ENCODE measurements at places on chromosomes 3 and 15.

- DNase-seq = no peak
These were observed 82.4 kb downstream of the WWTR1 start for GRCh38 chr3:149575213-149575960.

- no peak for DNase-seq
These were observed 284.1 kb downstream of the FHIT start for GRCh38 chr3:60967141-60967540.

- DNase-seq = no peak
These were observed 382.7 kb downstream of the GBE1 start for GRCh38 chr3:81378552-81379293.

GRCh38 chr3:184335291-184335660 is 2.1 kb upstream of the FAM131A start:
- no peak for DNase-seq

GRCh38 chr3:110895054-110895453 is 176.6 kb upstream of the NECTIN3 start:
- no peak for DNase-seq

DNA sequence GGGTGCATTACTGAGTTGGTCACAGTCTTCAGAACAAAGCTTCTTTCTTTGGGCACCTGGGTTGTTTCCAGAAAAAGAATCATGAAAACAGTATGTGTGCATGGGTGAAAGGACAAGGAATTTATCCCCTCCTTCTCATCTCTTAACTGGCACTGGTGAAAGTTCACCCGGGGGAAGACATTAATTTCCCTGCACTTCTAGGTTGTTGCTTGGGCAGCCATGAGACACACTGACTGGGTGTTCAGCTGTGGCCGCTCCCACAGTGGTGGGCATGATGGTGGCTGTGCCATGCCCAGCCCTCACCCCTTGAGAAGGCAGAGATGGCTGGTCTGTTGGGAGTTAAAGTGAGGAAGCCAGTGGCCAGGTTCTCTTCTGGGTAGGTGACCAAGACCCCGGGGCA is 16.6 kb upstream of the KY start:
- DNase-seq = no peak

DNA sequence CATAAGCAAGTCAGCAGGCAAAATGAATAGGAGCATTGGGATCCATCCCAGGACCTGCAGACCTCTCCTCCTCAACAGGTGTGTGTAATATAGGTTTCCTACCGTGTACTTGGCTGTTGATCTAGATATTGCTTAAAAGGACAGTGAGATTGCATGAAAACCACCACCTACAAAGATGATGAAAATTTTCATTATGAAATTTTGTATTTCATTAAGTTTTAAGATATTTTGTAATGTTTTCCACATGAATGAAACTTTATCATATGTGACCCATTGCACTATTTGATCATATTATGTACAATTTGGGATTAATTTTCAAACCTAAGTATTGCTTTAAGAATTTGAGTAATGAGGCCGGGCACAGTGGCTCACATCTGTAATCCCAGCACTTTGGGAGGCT is 94.3 kb upstream of the TRPM1 start:
- no peak for DNase-seq

- DNase-seq = no peak
These were observed 90.8 kb downstream of the NEO1 start for GRCh38 chr15:73142802-73143762.

GRCh38 chr3:128794067-128794768 is 68.2 kb downstream of the RAB7A start:
- peak; percentile 23 for DNase-seq

DNA sequence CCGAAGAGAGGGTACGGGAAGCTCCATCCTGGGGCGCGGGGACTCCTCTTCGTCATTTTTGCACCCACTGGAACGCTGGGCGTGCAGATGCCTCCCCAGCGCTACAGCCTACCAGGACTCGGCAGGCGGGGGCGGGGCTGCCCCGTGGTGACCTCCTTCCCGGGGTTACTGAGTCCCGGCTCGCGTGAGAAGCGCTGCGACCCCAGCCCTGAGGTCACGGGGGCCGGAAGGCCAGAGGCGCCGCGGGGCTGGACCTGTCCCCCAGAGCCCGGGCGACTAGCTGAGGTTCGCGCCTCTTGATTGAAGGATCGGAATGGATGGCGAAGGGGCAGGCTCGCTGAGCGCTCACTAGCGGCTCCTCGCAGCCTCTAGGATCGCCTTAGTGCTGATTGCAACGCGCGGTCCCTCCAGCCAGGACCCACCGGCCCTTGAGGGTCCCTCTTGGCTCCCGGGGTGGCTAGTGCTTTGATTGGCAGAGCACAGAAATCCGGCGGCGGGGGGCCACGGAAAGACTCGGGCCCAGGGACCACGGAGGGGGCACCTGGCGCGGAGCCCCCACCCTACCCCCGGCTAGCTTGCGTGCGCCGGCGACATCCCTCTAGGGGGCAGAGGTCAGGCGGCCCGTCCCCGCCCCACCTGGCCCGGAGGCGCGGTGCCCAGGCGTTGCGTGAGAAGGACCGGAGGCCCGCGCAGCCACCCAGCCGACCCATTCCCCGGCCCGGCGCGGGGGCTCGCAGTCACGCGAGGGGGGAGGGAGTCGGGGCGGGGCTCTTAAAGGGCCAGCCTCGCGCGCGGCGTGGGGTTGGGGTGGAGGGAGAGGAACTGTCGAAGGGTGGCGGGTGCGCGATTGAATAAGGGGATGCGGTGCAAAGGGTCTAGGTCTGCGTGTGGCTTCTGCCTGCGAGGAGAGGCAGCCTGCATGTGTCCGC is 781 bp upstream of the CYP1A1 start:
- peak; percentile 40 for DNase-seq

GRCh38 chr3:189727898-189728297 is 96.7 kb downstream of the TP63 start:
- no peak for DNase-seq

DNA sequence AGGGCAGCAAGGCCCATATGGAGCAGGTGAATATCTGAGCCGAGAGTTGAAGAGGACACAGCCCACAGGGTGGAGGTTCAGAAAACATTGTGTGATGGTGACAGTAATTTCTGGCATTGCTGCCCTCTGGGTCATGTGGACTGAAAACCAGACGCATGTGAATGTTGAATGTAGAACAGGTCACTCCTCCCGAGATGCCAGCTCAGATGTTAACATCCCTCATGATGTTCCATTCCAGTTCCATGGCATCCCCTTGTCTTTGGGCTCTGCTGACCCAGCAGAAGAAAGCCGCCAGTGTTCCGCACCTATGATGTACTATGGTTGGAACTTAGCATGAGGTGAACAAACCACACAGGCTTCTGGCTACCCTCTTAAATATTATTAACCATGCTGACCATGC is 110.7 kb upstream of the CTDSPL start:
- DNase-seq = no peak

DNA sequence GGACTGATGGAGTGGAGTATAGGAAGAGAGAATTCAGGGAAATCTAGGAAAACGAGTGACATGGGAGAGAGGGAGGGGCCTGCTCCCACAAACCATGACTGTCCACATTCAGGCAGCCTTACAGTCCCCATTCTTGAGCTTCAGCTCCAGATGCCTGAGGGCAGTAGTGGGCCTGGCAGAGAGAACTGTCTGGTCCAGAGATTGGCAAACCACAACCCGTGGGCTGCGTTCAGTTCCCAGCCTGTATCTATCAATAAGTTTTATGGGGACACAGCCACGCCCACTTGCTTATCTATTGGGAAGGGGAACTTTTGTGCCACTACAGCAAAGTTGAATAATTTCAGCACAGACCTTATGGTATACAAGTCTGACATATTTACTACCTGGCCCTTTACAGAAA is 63.8 kb downstream of the SLCO2A1 start:
- no peak for DNase-seq

DNA sequence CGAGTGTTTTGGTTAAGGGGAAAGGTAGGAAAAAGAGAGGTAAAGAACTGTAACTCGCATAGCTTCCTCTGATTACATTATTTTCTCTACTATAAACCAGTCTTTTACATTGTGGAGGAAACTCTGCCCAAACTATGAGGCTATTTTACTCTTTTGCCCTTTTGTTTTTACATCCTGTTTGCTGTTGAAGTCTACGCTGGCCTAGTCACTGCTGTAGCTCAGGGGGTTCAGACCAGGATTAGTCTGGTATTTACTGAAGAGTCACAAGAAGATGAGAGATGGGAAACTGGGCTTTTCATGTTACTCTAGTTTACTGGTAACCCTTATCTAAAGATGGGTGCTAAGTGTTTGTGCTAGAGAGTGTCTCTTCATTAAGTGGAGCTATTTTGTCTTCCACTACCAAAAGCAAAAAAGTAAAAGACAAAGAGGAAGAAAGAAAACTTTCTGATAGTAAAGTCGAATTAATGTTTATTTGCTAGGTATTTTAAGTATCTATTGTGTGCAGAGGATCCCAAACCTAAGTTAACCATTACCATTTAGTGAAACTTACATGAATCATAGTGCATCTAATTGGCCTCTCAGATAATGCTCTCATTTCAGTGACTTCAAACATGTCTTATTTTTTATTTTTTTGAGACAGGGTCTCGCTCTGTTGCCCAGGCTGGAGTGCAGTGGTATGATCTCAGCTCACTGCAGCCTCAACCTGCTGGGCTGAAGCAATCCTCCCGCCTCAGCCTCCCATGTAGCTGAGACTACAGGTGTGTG is 10.9 kb downstream of the RARB start:
- DNase-seq = no peak

DNA sequence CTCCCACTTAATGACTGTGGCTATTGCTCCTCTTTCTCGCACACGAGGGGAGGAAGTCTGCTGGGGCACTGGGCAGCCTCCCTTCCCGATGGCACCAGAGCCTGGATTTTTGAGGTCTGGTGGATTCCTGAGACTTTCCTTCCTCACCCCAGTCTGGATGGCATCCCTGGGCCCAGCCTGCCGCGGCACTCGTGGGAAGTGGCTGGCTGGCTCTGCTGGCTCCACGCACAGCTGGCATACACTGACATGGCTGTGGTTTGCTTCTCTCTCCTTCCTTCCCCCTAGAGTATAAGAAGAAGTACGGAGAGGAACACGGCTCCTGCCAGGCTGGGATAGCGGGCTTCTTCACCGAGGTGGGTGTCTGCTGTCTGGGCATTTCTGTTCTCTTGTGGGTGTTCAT is 319.8 kb upstream of the LRRFIP2 start:
- DNase-seq = no peak

DNA sequence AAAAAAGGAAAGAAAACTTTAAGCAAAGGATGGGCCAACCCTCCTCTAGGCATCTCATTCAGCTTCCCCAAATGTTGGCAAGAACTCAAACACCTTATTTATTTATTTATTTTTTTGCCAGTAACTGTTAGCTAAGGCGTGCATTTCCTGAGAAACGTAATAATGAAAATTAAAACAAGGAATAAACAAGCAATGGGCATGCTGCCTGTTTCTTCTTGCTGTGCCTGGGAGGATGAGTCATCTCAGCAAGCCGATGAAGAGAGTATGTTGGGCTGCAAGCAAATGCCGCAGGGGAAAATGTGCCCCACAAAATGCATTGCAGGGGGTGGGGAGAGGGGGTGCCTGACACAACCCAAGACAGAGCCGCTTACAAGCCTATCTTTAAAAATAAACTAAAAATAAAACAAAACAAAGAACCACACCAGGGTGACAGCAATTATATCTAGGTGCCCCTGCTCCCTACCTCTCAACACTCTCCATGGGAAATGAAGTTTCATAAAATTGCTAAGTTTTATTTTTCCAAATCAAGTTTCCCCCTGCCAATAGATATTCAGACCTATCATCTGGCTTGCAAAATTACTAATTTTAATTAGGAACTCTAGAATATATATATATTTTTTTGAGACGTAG is 40.3 kb downstream of the EIF4E3 start:
- no peak for DNase-seq

- DNase-seq = no peak
These were observed 57.0 kb downstream of the NEK10 start for GRCh38 chr3:27312044-27312668.

DNA sequence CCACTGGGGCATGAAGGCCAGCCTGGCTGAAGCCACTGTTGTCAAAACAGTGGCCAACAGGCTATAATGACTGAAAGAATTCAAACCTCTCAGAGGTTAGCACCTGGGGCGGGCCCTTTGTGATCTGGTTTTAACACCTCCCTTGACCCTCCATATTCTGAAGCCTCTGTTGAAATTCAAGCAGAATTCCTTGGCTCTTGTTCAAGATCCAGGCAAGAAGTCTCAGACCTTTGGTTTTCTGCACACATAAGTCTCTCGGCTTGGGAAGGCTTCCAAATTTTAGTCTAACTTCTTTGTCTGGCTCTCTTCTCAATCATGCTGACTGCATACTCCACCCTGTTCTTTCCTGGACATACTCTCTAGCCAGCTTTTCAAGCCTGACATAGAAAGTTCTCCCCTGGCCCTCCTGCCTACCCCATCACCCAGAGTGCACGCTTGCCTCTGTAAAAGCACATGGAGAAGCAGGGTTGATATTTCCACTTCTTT is 144.5 kb downstream of the PDZRN3 start:
- DNase-seq = no peak

- peak; percentile 71 for DNase-seq
These were observed at the start of gene CHRNA5 for GRCh38 chr15:78565097-78565950. Gene CHRNA5, plus strand, starts transcription at chr15:78565520. Its CDS starts 200 bp downstream, at chr15:78565720.

DNA sequence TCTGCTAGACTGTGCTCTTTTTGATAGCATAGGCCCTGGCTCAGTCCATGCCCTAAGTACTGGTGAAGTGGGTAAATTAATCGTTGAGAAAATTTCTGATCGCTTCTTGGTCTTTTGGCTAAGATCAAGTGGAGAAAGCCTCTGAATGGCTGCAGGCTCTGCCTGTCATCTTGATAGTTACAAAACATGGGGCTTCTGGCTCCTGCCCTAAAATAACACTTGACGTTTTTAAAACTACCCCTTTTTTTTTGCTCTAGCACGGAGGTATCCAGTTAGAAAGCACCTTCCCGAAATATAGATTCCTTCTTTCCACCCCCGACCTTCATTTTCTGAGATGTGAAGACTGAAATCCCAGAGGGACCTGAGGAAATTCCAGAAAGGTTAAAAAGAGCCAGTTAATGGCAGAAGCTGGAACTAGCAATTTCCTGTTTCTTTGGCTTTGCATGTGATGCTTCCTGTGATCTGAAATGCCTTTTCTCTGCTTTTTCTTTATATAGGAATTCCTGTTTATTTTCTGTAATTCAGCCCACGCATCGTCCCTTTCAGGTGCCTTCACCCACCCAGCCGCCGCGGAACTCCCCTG is 799 bp upstream of the C2CD4B start:
- no peak for DNase-seq

DNA sequence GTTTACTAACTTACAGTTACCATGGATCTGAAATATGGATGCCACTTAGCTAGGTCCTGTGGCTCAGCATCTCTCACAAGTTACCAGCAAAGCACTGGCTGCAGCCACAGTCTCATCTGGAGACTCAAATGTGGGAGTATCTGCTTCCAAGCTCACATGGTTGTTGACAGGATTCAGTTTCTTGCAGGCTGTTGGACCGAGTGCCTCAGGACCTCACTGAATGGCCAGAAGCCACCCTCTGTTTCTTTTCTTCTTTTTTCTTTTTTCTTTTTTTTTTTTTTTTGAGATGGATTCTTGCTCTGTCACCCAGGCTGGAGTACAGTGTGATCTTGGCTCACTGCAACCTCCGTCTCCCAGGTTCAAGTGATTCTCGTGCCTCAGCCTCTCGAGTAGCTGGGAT is 20.1 kb upstream of the AMOTL2 start:
- DNase-seq = no peak

DNA sequence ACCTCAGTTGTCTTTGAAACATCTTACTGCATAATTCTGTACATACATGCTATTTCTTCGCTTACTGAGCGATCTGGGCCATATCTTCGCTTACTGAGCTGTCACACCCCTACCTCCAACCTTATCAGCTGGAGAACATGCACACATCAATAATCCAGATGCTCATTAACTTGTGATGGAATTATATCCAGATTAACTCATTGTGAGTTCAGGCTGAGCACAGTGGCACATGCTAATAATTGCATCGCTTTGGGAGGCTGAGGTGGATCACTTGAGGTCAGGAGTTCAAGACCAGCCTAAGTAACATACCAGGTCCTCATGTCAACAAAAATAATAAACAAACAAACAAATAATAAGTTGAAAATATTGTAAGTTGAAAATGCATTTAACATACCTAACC is 19.3 kb upstream of the ANXA2 start:
- no peak for DNase-seq

All from activated T-cell treated with anti-CD3 and anti-CD28 coated beads, Interleukin-2, amount 50 U/mL, for 4 hours (primary cell).